ENCODE measurements at places on chromosomes 2 and 18. TPM values are rescaled to one million over a fixed set of nuclear protein-coding genes. Genes with fewer than 3 reads are reported as not detected.
A peak's percentile ranks its signal among the peaks of the same experiment; 100 is the strongest.

- peak; percentile 43 for DNase-seq
Observed at GRCh38 chr2:196337208-196337953, 166.0 kb upstream of the STK17B start.

DNA sequence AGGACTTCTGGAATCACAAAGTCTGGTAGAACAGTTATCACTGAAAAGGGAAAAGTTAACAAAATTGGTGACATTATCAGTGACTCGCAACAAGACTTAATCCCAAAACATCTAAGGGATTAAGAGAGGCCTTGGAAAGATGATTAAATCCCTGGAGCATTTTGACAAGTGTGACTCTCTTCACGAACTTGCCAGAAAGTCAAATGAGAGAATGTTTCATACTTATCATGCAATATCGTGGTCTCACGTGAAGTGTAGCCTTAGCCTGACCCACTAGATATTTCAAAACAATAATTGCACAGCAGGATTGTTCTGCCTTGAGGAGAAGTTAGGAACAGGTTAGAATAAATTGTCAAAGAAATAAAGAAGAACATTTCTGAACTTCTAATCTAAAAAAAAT is 104.5 kb downstream of the COL6A3 start:
- DNase-seq, result peak; percentile 79

Gene RASGRP3
- total RNA-seq, result 5.2 TPM

Gene TMEM200C
- total RNA-seq, result not detected

Gene NYAP2
- not detected for total RNA-seq

Gene PARD6G
- 0.94 TPM for total RNA-seq

Gene CENPA
- total RNA-seq, result 1.5 TPM

Gene HOXD13
- total RNA-seq, result not detected

Data from myocyte (in vitro differentiated cells).